ENCODE measurements at places on chromosomes 12 and 14.

DNA sequence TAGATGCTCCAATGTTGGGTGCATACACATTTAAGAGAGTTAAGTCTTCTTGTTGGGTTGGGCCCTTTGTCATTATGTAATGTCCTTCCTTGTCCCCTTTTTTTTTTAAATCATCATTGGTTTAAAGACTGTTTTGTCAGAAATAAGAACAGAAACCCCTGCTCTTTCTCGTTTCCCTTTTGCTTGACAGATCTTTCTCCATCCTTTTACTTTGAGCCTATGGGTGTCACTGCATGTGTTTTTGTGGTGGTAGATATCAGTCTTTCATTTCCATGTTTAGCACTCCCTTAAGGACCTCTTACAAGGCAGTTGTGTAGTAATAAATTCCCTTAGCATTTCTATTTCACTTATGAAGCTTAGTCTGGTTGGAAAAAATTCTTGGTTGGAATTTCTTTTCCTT, 47.4 kb downstream of the RTN1 start:
- DNase-seq, result no peak

DNA sequence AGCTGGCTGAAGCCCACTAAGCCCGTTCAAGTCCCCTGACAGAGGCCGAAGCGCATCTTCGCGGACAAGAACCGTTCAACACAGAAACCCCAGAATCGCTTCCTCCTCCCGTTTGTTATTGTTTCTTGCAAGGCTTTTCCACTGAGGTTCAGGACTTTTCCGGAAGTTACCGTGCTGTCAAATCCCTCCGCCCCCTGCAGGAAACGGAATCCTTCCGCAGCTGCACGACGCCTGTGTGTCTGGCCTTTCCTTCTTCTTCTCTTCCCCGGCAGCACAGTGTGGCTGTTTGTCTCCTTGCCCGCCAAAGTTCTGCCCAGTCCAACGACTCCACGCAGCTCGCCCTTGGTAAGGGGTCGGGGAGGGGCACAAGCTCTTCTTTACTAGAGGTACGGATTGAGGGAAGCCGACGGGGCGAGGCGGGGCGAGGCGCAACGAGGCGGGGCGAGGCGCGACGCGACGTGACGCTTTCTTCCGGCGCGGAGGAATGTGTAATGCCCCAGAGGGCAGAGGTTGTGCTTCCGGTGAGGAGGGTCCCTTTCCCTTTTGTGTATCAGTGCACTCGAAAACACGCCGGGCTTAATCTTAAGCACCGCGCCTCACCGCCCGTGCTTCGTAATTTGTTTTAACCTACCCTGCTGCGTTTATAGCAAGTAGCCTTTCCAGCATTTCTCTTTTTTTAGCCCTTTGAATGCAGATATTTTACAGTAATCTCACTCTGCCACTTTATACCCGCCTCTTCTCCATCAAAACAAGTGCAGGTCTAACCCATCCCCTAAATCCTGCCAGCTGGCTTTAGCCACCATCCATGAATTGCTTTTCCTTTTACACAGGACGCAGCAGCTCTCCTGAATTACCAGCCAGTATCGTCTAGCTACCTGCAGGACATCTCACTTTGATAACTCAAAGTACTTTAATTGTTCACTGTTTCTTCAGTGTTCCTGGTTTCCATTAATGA, at the start of gene KDM5A:
KDM5A (minus strand) TSS at position 179 of the 955 bp plus-strand sequence. CDS start 229 bp downstream, outside the sequence.
- DNase-seq, result peak; percentile 95

DNA sequence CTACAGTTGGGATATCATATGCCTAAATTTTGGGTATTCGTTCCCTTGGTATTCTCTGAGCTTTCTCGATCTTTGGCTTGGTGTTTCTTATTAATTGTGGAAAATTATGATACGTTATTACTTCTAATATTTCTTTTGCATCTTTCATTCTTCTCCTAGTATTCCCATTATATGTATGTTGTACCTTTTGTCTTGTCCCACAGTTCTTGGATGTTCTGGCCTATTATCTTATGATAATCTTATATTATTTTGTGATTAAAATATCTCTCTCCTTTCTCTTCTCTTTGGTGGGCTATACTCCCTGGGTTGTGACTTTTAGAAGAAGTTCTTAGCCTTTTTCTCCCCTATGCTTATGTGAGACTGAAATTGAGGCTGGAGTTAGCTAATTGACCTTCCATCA, 25.2 kb downstream of the PTCSC3 start:
- no peak for DNase-seq

DNA sequence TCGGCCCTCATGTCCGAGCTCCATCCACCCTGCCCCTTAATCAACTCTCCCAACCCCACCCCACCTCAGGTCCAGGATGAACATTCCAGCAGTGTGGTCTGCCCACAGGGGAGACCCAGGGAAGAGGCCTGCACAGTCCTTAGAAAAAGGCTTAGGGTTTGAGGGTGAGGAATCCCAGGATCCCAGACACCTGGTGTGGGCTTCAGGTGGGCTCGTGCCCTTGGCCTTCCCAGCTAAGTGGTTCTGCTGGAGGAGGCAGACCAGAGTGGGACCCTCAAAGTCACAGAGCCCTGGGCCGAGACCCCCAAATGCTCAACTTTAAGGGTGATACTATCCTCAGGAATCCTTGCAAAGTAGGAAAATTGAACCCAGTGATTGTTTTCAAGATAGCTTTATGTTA, 25.4 kb upstream of the PPP2R5C start:
- DNase-seq, result no peak

DNA sequence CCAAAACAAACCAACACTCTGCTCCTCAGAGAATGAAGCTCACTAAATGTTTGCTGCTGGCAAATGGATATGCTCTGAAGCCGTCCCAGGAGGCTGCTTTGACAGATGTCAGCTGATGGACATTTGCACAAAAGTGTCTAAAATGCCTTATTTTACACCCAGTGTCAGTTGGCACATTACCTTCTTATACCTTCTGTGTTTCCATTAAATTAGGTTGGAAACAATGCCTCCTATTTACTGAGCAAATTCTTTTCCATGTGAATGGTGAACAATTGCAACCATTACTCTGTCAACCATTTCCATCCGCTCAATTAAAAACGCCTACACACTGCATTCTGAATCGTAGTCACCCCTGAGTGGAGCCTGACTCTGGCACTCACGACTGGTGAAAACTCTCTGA, 1679.9 kb upstream of the FLRT2 start:
- no peak for DNase-seq

DNA sequence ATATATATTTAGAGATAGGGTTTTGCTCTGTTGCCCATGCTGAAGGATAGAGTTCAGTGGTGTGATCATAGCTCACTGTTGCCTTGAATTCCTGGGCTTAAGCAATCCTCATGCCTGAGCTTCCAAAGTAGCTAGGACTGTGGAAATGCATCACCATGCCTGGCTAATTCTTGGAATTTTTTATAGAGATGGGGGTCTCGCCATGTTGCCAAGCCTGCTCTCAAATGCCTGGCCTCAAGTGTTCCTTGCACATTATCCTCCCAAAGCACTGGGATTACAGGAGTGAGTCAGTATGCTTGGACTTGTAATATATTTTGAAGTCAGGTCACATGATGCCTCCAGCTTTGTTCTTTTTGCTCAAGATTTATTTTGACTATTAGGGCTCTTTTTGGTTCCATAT, 178.0 kb downstream of the RPAP3 start:
- no peak for DNase-seq
